Stimulated activated CD4-positive, alpha-beta T cell treated with anti-CD3 and anti-CD28 coated beads, Interleukin-4, amount 100 ng/mL, for 1 hour (primary cell): ENCODE measurements at places on chromosomes 7 and 10.

DNA sequence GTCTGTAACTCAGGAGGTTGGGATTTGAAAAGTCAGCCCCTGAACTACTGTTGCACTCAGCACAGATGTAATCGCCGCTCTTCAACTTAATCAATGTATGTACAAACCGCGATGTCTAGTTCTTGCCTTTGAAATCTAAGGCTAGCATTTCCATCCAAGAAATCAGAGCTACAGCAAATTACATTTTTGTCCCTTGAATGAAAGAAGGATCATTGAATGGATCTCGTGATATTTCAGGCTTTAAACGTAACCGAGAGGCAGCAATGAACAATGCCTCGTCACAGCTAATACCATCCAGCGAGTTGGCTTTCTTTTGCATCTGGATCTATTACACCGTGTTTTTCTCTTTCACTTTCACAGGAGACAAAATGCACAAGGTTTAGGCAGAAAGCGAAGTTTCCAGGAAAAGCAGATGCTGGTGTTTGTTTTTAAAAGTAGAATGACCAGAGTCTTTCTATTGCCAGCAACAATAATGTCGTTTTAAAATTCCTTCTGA, 5.5 kb downstream of the SKIDA1 start:
- DNase-seq, result no peak

DNA sequence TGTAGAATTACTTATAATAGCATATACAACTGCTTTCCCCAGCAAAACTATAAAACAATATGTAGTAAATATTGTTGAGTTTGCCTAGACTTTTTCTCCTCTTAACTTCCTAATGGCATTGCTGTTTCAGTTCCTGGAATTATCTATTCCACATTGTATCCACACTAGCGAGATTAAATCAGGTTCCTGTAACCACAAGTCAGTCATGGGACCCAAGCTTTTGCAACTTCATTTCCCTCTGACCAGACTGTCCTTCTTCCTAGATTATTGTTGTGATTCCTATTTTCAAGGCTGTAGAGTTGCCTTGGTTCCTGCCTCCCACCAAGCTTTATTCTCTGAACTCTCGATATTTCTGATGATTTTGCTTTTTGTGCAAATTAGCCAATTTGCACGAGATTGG, 173.3 kb upstream of the ZNF804B start:
- no peak for DNase-seq

- no peak for DNase-seq
Observed at GRCh38 chr10:5932345-5932744, 42.3 kb downstream of the FBH1 start.

DNA sequence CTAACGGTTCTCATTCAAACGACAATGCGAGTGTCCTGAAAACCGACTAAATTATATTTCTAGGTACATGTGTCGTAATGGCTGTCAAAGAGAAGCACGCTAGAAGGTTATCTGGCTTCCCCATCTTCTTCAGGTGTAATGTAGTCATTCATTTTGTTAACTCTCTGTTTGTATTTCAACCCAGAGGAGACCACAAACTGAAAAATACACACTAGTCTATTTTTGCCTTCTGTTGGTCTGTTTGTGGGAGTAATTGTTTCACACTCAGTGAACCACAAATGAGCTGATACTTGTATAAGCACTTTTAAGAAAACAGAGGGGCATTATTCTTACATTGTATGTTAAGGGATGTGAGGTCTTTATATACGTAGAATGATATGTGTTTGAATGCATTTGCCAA, 305.9 kb downstream of the GATA3 start:
- DNase-seq, result no peak

GRCh38 chr10:34528320-34528719, 286.8 kb downstream of the PARD3 start:
- no peak for DNase-seq

DNA sequence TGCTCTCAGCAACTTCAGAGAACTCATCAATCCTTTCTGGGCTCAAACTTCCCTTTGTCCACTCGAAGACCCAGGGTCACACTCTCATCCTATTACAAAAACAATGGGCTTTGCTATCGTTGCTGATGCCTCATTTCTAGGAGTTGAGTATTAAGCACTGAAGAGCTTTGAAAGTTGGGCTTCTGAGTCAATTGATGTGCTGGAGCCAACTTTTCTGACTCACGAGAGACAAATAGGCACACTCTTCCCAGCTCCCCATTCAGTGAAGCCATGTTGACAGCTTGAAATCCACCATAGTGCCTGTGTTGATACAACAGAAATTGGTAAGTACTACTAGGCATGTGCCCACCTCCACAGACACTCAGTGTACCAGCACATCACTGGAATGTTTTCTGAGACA, 97.5 kb upstream of the PRSS58 start:
- no peak for DNase-seq

- DNase-seq, result no peak
Observed at GRCh38 chr10:86821388-86821999, 65.1 kb downstream of the BMPR1A start.

- DNase-seq, result no peak
Observed at GRCh38 chr10:13650961-13651360, 64.2 kb downstream of the PRPF18 start.

- DNase-seq, result no peak
Observed at GRCh38 chr10:63703113-63703670, 182.0 kb downstream of the REEP3 start.

GRCh38 chr7:18390535-18390907, 105.0 kb upstream of the HDAC9 start:
- no peak for DNase-seq

- DNase-seq, result no peak
Observed at GRCh38 chr10:82402906-82403401, 528.0 kb downstream of the NRG3 start.

DNA sequence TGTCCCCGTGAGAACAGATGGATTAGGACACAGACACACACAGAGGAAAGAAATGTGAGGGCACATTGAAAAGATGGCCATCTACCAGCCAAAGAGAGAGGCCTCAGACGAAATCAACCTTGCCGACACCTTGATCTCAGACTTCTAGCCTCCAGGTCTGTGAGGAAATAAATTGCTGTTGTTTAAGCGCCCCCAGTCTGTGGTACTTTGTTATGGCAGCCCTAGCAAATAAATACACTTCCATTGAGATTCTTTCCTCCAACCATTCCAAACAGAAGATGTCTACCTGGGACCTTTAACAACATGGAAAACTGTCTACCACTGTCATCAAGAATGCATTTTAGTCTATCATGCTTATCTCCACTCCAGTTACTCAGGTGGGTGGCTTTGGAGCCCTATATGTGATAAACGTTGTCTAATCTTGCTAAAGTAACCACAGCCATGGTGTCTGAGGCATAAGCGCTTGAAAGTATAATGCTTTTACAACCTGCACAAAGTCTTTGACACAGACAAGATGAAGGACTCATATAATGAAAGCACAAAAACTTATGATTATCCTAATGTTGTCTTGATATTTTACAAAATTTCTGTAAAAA, 244.3 kb downstream of the MTERF1 start:
- no peak for DNase-seq
